ENCODE measurements at places on chromosomes 1 and 21.

DNA sequence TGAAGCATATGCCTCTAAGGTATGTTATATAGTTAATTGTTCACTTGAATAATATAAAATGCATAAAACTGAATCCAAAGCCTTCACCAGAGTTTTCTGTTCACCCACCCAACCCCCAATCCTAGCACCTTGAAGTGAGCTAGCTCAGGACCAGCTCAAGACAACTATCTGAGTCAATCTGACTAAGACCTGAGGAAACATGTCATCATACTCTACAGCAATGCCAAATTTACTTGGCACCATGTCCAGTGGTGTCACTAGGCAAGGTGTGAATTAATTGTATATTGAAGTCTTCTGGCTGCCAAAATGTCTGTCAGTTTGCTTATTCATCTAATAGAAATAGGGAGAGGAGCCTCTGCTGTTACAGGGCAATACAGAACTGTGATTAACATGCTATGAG is 3.8 kb downstream of the DNASE2B start:
- DNase-seq = no peak

DNA sequence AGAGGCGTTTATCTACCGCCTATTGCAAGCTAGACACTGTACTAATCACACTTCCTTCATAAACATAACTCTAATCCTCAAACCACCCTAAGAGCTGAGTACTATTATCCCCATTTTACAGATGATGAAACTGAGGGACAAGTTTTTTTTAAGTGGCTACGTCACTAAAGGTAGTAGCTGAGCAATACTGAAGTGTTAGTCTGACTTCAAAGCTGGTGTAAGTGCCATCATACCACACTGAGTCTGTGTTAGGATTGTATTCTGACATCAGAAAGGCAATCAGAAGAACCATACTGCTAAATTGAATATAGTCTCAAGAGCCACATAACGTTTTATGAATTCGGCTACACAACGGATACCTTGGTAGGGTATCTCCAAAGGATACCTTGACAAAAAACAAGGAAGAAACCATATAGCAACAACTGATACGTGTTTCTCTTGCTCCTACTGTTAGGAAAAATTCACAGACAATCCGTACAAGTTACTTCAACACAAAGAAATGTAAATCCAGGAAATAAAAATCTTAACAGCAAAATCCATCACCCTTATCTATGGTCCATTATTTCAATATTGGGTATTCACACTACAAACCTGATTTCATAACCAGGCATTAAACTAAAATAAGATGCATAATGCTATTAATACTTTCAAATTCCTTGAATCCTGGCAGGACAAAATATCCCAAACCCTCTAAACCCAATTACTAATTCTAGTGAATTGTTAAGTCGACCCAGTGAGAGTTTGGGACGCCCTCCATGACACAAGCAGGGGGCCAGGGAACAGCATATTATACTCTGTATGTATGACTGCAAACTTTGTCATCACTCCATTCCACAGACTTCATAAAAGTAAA is 1.6 kb downstream of the TP53BP2 start:
- DNase-seq = no peak

DNA sequence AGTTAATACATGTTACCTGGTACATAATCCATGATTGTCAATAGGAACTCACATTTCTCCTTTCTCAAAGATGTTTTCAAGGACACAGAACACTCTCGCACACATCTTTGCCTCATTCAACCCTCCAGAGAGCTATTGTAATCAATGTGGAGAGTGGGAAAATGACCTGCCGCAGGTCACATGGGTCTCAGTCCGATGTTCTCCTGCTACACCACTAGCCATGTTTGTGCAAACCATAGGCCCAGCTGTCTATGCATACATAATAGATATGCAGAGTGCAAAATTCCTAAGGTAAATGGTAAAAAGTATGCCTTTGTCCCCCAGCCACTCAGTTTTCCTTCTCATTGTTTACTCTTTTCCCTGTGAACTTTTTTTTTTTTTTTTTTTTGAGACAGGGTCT is 89.2 kb downstream of the ADSS2 start:
- DNase-seq = no peak

DNA sequence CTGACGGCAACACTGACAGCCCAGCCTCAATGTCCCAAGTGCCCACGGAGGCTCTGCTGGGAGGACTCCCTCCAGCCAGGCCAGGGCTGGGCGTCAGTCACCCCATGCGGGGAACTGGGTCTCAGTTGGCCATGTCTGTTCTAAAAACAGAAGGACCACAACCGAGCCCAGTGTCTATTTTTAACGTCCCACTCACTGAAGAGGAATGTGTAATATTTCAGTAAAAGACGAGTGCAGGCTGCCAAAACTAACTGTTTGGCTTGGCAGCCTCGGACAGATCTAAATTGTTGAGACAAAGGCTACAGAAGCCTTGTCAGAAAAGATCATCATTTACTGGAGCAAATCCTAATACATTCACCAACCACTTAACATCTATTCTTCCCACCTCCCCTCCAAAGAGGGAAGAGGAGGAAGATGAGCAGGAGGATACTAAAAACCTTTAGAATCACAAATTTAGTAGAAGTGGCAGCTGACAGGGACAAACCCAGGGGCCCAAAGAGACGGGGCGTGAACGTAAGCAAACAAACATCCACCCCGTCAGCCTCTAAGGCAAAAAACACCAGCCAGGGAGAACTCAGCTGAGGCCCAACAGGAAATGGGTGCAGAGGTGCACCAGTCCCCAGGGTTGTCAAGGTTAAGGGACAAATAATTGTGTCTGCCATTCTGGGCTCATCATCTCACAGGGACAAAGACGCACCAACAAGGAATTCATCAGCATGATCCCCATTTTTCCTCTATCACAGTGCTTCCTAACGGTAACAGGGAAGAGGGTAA is 18.7 kb downstream of the C1orf198 start:
- DNase-seq = no peak

GRCh38 chr1:159922511-159923202 is 2.6 kb downstream of the TAGLN2 start:
- no peak for DNase-seq

GRCh38 chr1:196660852-196661251 is 9.0 kb downstream of the CFH start:
- peak; percentile 17 for DNase-seq

Measured in T-helper 2 cell (primary cell).